Lower lobe of right lung (tissue), 2 donors: ENCODE measurements at places on chromosomes 2 and 18. TPM values are rescaled to one million over a fixed set of nuclear protein-coding genes. Genes with fewer than 3 reads are reported as not detected.

- DNase-seq = no peak
These were observed 11.1 kb upstream of the GPBAR1 start for GRCh38 chr2:218249691-218250090.

DNA sequence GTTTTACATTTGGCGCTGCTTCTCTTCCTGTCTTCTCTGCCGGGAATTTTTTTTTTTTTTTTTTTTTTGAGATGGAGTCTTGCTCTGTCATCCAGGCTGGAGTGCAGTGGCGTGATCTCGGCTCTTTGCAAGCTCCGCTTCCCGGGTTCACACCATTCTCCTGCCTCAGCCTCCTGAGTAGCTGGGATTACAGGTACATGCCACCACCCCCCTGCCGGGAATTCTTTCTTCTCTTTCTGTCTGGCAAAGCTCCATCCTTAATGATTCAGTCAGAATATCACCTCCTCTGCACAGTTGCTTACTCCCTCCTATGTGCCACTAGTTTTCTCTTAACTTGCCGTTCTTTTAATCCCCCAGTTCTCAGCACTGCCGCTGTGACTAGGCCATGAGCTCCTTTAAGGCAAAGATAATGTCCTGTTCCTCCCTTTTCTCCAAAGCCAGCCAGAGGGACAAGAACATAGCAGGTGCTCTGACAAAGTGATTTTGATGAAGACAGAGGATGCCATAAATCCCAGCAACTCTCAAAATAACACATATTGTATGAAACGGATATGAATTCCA, 112.1 kb upstream of the LRATD1 start:
- DNase-seq = no peak

GRCh38 chr2:132998221-132998620, 328.2 kb upstream of the LYPD1 start:
- no peak for DNase-seq

GRCh38 chr2:167940734-167941507, 306.5 kb downstream of the STK39 start:
- DNase-seq = no peak

DNA sequence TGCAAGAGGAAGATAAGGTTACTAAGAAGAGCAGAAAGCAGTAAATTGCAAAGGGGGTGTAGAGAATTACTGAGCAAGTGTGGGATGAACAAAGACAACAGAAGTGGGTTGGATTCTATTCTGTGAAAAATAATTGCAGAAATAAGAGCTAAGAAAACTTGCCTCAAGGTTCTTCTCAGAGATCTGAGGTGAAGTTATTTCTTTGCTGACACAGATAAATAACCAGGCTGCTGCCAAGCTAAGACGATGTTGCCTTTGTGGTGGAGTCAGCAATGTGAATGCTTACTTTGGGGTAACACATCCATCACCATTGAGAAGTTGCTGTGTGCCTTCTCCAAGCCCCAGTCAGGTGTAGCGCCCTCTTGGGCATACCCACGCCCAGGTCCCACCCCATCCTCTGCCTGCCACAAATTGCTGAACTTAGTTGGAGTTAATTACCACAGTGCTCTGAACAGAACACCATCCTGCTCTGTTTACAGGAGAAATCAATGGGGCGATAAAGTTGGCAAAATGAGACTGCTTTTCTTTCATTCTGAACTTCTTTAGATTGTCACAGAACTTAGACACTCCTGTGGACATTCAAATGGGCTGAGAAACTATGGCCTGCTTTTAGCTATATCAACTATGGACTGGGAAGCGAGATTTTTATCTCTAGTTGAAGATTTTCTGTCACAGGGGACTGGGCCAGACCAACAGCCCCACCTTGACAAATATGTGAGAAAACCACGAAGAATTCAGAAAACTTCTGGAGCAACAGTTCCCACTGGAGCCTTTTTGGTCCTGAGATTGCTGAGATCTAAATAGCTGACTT, 283.6 kb downstream of the TMX3 start:
- no peak for DNase-seq

ACADL gene
- total RNA-seq = 45.4 TPM
